Left ventricle myocardium inferior (tissue), 1 donor: ENCODE measurements at places on chromosomes 5 and 9. TPM values are rescaled to one million over a fixed set of nuclear protein-coding genes. Genes with fewer than 3 reads are reported as not detected.

GRCh38 chr5:98053170-98053569 lies 720.3 kb upstream of the RGMB start:
- H3K4me1 ChIP-seq = no peaks in the 10 kb centered on the region
- DNase-seq = no peak
- no peak overlapping the region for H3K27ac ChIP-seq

DNA sequence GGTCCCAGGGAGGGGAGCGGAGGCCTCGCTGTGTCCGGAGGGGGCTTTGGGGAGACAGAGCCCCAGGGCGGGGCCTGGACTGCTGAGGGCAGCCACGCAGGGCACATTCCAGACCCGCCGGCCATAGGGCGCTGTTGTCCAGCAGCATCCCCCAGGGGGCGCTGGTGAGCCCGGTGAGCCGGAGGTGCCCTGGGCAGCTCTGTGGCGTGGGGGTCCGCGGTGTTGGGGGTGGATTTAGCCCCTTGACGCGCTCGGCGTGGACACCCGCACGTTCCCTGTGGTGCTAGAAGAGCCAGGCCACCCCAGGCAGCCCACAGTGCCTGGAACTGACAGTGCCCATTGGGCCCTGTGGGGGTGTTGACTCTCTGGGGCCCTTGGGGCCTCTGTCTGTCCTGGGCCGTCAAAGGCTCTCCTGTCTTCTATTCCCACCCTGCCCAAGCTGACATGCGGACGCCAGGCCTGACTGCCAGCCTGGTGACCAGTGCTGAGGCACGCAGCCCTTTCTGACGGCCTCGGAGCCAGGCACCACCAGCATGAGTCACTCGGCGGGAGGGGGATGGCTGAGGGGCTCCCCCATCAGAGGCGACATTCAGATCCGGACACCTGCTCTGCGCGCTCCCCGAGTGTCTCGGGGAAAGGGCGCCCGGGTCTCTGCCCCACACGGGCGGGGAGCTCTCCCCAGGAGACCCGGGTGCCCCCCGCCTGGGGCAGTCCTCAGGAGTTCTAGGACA lies 23.9 kb downstream of the TPPP start:
- no peaks in the 10 kb centered on the region for H3K27me3 ChIP-seq
- peaks cover 34% of the 10 kb centered on the region for H3K4me1 ChIP-seq
- H3K27ac ChIP-seq = no peak overlapping the region

GRCh38 chr9:14312719-14313377 lies 1.1 kb downstream of the NFIB start:
- peaks cover 67% of the 10 kb centered on the region for H3K4me1 ChIP-seq
- no peaks in the 10 kb centered on the region for H3K27me3 ChIP-seq
- H3K4me3 ChIP-seq = peak overlapping the region; percentile 80
- no peaks in the 10 kb centered on the region for H3K36me3 ChIP-seq
- H3K27ac ChIP-seq = peak overlapping the region; percentile 100
- DNase-seq = peak; percentile 25

- no peaks in the 10 kb centered on the region for H3K36me3 ChIP-seq
- H3K4me1 ChIP-seq = no peaks in the 10 kb centered on the region
- no peaks in the 10 kb centered on the region for H3K27me3 ChIP-seq
- H3K27ac ChIP-seq = no peak overlapping the region
These were observed 64.8 kb downstream of the ZCCHC7 start for GRCh38 chr9:37184905-37185867.

DNA sequence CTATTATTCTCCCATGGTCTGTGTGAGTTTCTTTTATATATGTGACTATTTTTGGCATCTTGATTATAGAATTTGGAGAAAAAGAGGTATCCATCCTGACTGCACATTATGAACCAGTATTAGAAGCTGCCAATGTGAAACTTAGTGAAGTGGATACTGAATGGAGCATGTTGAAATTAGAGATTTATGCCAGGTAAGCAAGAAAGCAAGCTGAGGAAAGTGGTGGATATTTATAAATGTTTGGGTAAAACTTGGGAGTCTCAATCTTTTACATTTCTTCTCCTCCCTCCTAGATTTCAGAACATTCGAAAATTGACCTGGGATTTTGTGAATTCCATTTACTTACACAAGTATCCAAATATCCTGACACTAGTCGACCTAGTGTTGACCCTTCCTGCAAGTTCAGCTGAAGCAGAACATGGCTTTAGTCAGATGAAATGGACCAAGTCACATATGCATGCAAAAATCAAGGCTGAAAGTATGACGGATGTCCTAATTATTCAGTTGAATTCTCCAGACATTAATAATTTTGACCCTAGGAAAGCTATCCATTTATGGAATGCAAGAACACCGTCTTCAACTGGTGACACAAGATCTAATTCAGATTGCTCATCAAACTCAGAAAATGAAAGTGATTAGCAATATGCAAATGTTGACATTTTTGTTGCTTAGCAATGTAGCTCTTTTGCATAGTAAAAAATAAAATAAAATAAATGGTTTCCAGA lies 66.8 kb upstream of the IL7R start:
- H3K27me3 ChIP-seq = no peaks in the 10 kb centered on the region
- H3K27ac ChIP-seq = peak overlapping the region; percentile 74
- H3K36me3 ChIP-seq = no peaks in the 10 kb centered on the region
- no peak for DNase-seq
- no peak overlapping the region for H3K4me3 ChIP-seq

DNA sequence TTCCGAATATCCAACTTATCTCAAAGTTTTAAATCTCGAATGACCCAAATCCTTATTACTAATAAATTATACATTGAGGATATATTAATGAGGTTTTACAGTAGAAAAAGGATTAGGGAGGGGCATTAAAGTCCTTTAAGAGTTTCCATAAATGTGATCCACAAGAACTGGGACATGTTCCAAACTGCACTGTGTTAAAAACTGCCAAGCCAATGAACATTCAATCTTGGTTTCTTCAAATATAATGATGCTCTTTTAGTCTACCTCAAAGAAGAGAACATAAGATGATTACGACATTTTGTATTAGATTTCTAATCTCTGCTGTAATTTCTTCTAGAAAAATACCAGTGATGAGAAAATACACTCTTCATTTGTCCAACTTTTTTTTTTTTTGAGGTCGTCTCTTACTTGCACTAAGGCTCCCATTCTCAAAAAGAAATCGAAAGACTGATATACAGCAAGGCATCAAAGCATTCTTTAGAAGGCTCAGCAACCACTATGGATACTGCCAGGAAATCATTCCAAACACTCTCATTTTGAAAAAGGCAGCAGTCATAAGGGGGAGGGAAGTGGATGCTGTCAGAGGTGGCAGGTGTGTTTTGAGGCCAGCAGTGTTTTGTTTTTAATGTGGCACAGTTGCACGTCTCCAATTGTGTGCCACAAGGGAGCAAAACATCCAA lies 1.7 kb downstream of the PTAR1 start:
- H3K36me3 ChIP-seq = no peaks in the 10 kb centered on the region
- DNase-seq = no peak
- peak overlapping the region; percentile 81 for H3K4me3 ChIP-seq
- H3K4me1 ChIP-seq = peaks cover 62% of the 10 kb centered on the region
- H3K27ac ChIP-seq = peak overlapping the region; percentile 96

DNA sequence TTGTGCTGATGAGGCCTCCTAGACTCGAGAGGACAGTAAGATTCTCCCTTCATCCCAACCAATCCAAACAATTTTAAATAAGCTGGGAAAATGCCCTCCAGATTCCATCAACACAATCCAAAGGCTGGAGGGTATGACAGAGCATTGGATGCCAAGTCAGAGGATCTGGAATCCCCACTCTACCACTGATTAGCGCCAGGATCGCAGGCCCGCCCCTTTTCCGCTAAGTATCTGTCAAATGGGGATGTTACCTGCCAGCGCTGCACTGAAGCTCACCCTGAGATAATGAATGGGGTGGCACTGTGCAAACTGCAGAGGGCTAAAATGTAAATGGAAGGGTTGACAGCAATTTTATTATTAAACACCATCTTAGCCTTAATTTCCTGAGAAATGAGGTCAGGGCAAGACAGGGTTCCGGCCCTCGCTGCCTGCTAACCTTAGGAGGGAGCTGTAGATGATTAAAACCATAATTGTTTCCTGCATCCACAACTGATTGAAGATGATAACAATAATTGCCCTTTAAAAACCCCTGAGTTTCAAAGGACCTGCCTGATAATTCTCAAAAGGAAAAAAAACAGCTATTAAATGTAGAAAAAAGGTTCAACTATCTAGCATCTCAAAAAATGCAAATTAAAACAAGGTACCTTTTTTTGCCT lies 31.6 kb upstream of the GABBR2 start:
- H3K36me3 ChIP-seq = peaks cover 29% of the 10 kb centered on the region
- no peak overlapping the region for H3K27ac ChIP-seq
- H3K4me1 ChIP-seq = no peaks in the 10 kb centered on the region
- DNase-seq = no peak
- no peak overlapping the region for H3K4me3 ChIP-seq

- no peak for DNase-seq
- peaks cover 13% of the 10 kb centered on the region for H3K36me3 ChIP-seq
- peaks cover 42% of the 10 kb centered on the region for H3K27me3 ChIP-seq
- peak overlapping the region; percentile 81 for H3K27ac ChIP-seq
- H3K4me3 ChIP-seq = peak overlapping the region; percentile 75
These were observed 7.3 kb downstream of the PRR7 start for GRCh38 chr5:177453852-177454396.

DNA sequence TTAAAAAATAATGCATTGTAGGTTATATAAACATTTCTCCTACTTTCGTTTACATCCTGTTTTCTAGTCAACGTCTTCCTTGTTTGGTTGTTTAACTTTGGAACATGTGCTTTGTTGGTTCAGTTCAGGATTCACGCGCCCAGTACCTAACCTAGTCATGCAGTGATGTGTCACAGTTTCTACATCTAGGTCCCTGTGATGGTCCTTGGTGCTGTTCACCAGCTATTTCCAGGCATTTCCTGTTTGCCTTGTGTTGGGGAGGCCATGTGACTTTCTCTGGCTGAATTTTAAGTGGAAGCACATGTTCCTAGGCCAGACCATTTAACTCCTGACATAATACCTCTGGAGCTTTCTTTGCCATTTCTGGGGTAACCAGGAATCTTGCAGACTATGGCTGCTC lies 292.3 kb downstream of the SMARCA2 start:
- no peaks in the 10 kb centered on the region for H3K4me1 ChIP-seq
- H3K36me3 ChIP-seq = no peaks in the 10 kb centered on the region
- no peak overlapping the region for H3K4me3 ChIP-seq
- H3K27ac ChIP-seq = no peak overlapping the region
- no peak for DNase-seq

- no peak overlapping the region for H3K27ac ChIP-seq
- no peak overlapping the region for H3K4me3 ChIP-seq
- no peaks in the 10 kb centered on the region for H3K36me3 ChIP-seq
- no peak for DNase-seq
- peaks cover 5% of the 10 kb centered on the region for H3K4me1 ChIP-seq
These were observed 117.5 kb upstream of the OR13F1 start for GRCh38 chr9:104386425-104387069.

GRCh38 chr9:106503759-106504158 lies 359.2 kb upstream of the ZNF462 start:
- DNase-seq = no peak
- H3K4me1 ChIP-seq = peaks cover 4% of the 10 kb centered on the region
- H3K36me3 ChIP-seq = no peaks in the 10 kb centered on the region
- no peak overlapping the region for H3K4me3 ChIP-seq

GRCh38 chr5:91194824-91195381 lies 188.2 kb downstream of the ARRDC3 start:
- H3K27me3 ChIP-seq = no peaks in the 10 kb centered on the region
- H3K4me3 ChIP-seq = no peak overlapping the region
- no peak for DNase-seq
- no peaks in the 10 kb centered on the region for H3K36me3 ChIP-seq
- no peak overlapping the region for H3K27ac ChIP-seq

DNA sequence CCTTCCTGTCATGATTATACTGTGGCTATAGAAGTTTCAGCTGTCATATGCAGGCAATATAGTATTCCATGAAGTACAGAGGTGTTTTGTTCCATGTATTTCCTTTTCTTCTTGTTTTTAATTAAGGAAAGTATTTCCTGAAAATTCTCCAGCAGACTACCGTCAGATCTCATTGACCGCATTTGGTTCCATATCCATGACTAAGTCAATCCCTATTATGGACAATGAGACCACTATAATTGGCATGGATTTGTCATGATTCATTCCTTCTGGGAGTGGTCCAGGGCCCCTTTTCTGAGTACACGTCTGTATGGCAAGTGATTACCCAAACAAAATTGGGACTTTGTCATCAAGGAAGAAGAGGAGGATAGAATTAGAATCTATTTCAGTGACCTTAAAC lies 283.2 kb upstream of the CLINT1 start:
- no peaks in the 10 kb centered on the region for H3K36me3 ChIP-seq
- H3K27ac ChIP-seq = no peak overlapping the region
- no peaks in the 10 kb centered on the region for H3K27me3 ChIP-seq
- H3K4me1 ChIP-seq = no peaks in the 10 kb centered on the region
- no peak overlapping the region for H3K4me3 ChIP-seq
- DNase-seq = no peak

DNA sequence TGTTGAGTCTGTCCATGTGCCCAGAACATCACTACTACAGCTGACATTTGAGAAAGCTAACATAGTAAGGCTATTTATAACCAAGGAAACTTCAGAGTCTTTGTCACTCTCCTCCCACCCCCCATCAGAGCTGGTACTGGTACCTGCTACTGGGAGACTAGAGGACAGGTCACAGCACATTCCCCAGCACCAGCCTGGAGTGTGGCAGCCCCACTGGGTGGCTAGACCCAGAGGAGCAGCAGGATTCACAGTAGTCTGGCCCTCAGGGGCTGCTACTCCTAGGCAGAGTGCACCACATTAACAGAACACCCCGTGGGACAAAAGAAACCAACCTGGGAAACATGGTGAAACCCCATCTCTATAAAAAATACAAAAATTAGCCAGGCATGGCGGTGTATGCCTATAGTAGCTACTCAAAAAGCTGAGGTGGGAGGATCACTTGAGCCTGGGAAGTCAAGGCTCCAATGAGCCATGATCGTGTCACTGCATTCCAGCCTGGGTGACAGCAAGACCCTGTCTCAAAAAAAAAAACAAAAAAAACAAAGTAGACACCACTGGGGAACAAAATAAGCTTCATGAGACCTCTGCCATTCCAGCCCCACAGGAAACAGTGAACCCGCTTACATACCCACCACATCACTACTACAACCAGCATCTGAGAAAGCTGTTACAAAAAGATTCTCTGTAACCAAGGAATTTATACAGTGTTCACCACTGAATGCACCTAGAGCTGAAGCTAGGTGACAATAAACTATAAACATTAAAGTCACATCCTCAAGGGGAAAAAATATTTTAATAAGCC lies 26.3 kb upstream of the PTGER4 start:
- H3K36me3 ChIP-seq = no peaks in the 10 kb centered on the region
- no peak for DNase-seq
- H3K4me3 ChIP-seq = no peak overlapping the region
- no peak overlapping the region for H3K27ac ChIP-seq
- H3K4me1 ChIP-seq = peaks cover 3% of the 10 kb centered on the region
- no peaks in the 10 kb centered on the region for H3K27me3 ChIP-seq

- H3K27ac ChIP-seq = peak overlapping the region; percentile 98
- DNase-seq = peak; percentile 82
- H3K27me3 ChIP-seq = peaks cover 41% of the 10 kb centered on the region
- H3K36me3 ChIP-seq = peaks cover 20% of the 10 kb centered on the region
These were observed 2.0 kb upstream of the PHPT1 start for GRCh38 chr9:136847088-136847825.

GRCh38 chr5:113574417-113574816 lies 60.9 kb downstream of the YTHDC2 start:
- peaks cover 8% of the 10 kb centered on the region for H3K4me1 ChIP-seq
- no peak overlapping the region for H3K27ac ChIP-seq
- DNase-seq = no peak
- H3K36me3 ChIP-seq = peaks cover 58% of the 10 kb centered on the region

- peak overlapping the region; percentile 84 for H3K27ac ChIP-seq
- peak overlapping the region; percentile 83 for H3K4me3 ChIP-seq
- H3K36me3 ChIP-seq = no peaks in the 10 kb centered on the region
These were observed 7.2 kb upstream of the PSD2 start for GRCh38 chr5:139788294-139788910.

SLC36A3 gene
- total RNA-seq = not detected

DAB2IP gene
- 50.7 TPM for total RNA-seq

KCNN2 gene
- total RNA-seq = 7.2 TPM

PHF24 gene
- 0.11 TPM for total RNA-seq

ADGRD2 gene
- not detected for total RNA-seq

IFNA21 gene
- total RNA-seq = not detected
